ENCODE measurements at places on chromosomes 1 and 21.

GRCh38 chr1:185053204-185053603, 7.8 kb downstream of the RNF2 start:
- DNase-seq, result no peak

GRCh38 chr1:173960625-173961024, 43.5 kb upstream of the SERPINC1 start:
- no peak for DNase-seq

DNA sequence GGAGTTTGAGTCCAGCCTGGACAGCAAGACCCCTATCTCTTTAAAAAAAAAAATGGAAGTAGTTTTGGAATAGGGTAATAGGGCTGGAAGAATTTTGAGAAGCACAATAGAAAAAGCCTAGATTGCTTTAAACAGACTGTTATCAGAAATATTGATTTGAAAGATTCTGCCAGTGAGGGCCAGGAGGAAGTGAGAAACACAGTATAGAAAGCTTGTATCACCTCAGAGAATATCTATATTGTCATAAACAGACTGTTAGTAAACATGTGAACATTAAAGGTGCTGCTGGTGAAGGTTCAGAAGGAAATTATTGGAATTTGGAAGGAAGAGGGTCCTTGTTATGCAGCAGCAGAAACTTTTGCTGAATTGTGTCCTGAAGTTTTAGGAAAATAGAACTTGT, 24.8 kb upstream of the PSEN2 start:
- no peak for DNase-seq

DNA sequence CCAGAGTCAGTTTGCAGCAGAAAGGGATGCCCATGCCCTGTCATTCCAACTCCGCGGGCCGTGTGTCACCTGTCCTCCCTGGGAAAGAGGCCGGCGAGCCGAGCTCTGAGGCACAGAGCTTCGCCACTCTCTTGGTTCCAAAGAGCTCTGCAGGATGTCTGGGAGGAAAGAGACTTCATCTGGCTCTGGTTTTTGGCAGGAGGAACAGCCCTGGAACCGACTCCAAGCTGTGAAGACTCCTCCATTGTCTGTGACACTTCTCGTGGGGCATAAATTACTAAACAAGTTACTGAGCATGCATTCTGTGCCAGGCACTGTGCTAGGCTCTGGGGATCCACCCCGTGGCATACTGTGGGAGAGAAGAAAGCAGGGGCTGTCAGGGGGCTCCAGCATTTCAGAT, 3.9 kb upstream of the FAM151A start:
- DNase-seq, result no peak
